ENCODE measurements at places on chromosomes 16 and 17. TPM values are rescaled to one million over a fixed set of nuclear protein-coding genes. Genes with fewer than 3 reads are reported as not detected.

DNA sequence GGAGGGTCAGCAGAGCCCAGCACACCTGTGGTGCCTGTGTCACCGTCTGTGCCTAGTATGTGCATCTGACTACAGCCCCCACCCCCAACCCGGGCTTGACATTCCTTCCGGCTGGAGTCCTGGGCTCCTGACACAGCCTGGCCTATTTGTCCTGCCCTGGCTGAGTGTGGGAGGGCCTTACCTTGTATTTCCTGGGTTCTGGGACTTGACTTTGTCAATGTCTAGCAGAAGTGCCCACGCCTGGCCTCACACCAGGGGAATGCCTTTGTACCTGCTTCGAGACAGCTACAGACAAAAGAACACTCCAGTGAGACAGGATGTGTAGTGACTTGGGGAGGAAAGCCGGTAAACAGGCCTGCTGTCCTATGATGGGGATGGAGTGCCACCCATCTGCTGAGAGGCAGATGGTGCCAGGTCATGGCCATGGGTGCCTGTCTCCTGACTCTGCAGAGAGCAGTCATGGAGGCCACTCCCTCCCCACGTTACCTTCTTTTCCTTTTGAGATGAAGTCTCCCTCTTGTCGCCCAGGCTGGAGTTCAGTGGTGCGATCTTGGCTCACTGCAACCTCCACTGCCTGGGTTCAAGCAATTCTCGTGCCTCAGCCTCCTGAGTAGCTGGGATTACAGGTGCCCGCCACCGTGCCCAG is 42.8 kb downstream of the TNFRSF13B start:
- H3K27me3 ChIP-seq: no peaks in the 10 kb centered on the region
- no peak overlapping the region for H3K4me3 ChIP-seq

AATK gene
- total RNA-seq: 2.4 TPM

CCDC78 gene
- total RNA-seq: 12.1 TPM

CDH16 gene
- not detected for total RNA-seq

- no peak for DNase-seq
- H3K27me3 ChIP-seq: no peaks in the 10 kb centered on the region
- no peaks in the 10 kb centered on the region for H3K36me3 ChIP-seq
- H3K27ac ChIP-seq: no peak overlapping the region
These were observed 26.1 kb downstream of the PPL start for GRCh38 chr16:4910828-4911227.

ATP6V0D1 gene
- total RNA-seq: 43.0 TPM

- H3K27ac ChIP-seq: no peak overlapping the region
- no peaks in the 10 kb centered on the region for H3K27me3 ChIP-seq
- H3K36me3 ChIP-seq: peaks cover 3% of the 10 kb centered on the region
These were observed 188.2 kb downstream of the FTO start for GRCh38 chr16:53892155-53892554.

DNA sequence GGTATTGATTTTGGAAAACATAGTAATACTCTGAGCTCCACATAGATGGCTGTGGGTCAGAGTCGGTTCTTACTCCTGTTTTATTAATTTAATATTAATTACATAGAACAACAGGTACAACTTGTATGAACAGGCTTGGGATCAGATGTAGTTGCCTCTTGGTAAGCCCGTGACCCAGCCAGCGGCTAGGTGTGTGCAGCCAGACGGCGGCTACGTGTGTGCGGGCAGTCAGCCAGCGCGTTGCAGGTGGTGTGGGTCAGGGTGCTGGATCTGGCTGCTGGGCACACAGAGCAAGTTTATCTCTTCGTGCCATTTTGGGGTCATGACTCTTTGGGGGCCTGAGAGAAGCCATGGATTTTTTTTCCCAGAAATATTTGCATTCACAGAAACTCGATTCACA is 30.3 kb downstream of the DBNDD1 start:
- peaks cover 53% of the 10 kb centered on the region for H3K36me3 ChIP-seq
- no peak overlapping the region for H3K4me3 ChIP-seq
- H3K4me1 ChIP-seq: no peaks in the 10 kb centered on the region
- no peak for DNase-seq
- H3K27me3 ChIP-seq: no peaks in the 10 kb centered on the region
- H3K27ac ChIP-seq: no peak overlapping the region

DNA sequence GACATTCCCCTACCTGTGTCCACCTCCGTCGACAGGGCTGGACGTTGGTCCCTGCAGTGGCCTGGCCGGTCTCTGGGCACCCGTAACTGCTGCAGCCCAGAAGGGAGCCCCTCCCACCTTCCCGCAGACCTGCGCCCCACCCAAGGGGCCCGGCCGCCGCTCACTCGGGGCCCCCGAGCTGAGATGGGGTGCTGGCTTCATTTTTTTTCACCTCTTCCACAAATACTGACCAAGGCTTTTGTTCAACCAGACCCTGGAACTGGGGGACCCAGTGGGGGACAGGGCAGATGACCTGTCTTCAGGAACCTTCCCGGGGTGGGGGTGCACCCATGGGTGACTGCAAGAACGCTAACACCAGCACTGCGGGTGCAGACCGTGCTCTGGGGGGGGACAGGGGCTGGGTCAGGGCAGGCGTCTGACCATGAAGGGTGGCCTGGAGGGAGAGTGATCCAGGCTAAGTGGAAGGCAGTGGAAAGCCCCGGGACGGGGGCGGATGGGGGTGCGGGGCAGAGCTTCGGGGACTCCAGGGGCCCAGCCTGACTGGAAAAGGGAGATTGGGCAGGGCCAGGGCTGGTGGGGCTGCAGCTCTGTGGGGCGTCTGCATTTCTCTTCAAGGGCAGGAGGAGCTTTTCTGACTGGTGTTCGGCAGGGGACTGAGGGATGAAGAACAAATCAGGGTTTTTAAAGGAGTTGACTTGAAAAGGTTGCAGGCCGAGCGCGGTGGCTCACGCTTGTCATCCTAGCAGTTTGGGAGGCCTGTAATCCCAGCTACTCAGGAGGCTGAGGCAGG is 42.3 kb downstream of the SLC7A5 start:
- H3K27me3 ChIP-seq: no peaks in the 10 kb centered on the region
- H3K36me3 ChIP-seq: peaks cover 7% of the 10 kb centered on the region
- no peak overlapping the region for H3K27ac ChIP-seq

GRCh38 chr17:47622180-47622549 is 27.6 kb upstream of the KPNB1 start:
- no peak overlapping the region for H3K27ac ChIP-seq
- H3K4me3 ChIP-seq: no peak overlapping the region
- H3K4me1 ChIP-seq: no peaks in the 10 kb centered on the region

DNA sequence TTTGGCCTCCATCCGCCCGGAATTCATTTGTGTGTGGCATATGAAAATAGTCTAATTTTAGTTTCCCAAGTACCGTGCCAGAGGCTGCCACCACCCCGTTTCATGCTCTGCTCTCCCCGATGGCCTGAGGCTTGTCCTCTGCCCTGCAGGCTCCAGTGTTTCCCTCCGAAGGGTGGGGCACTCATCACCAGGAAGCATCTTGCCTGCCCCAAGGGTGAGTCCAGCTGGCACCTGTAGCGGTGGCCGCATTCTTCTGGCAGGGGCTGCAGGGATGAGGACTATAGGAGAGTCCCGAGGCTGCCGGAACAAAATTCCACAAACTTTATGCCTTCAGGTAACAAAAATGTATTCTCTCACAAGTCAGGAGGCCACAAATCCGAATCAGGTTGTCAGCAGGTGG is 23.1 kb upstream of the CMIP start:
- no peak overlapping the region for H3K4me3 ChIP-seq
- H3K4me1 ChIP-seq: no peaks in the 10 kb centered on the region
- H3K27ac ChIP-seq: no peak overlapping the region
- DNase-seq: no peak
- H3K36me3 ChIP-seq: no peaks in the 10 kb centered on the region

KPNA2 gene
- 437 TPM for total RNA-seq

DNA sequence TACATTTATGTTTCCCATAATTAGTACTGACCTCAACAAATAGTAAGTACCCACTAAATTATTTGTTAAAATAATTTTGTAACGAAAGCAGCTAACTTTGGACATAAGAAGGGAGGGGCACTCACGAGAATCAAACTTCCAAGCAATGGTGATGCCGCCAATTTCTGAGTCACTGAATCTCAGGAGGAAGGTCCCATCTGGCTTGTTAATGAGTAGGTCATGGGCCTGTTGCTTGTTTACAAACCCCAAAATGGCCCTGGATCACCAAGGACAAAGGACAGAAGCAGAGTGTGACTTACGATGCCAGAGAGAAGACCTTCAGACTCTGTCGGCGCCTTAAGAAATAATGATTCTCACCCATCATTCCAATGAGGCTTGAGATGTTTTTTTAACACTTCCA is 15.8 kb upstream of the GHDC start:
- peaks cover 61% of the 10 kb centered on the region for H3K36me3 ChIP-seq
- no peak for DNase-seq
- no peak overlapping the region for H3K27ac ChIP-seq
- H3K27me3 ChIP-seq: no peaks in the 10 kb centered on the region
- no peak overlapping the region for H3K4me3 ChIP-seq
- no peaks in the 10 kb centered on the region for H3K4me1 ChIP-seq

DNA sequence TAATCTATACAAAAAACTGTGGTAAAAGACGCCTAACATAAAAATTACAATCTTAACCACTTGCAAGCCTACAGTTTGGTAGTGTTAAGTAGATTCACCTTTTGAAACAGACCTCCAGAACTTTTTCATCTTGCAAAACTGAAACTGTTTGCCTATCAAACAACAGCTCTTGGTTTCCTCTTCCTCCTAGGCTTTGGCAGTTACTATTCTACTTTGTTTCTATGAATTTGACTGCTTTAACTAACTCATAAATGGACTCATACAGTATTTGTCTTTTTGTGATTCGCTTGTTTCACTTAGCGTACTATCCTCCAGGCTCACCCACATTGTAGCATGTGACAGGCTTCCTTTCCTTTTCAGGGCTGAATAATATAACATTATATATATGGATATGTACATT is 97.0 kb downstream of the PRKCA start:
- no peaks in the 10 kb centered on the region for H3K27me3 ChIP-seq
- no peaks in the 10 kb centered on the region for H3K4me1 ChIP-seq
- H3K27ac ChIP-seq: no peak overlapping the region

SMIM36 gene
- total RNA-seq: not detected

GRCh38 chr16:84581158-84581557 is 36.7 kb downstream of the COTL1 start:
- H3K27me3 ChIP-seq: no peaks in the 10 kb centered on the region
- no peak overlapping the region for H3K4me3 ChIP-seq
- no peaks in the 10 kb centered on the region for H3K36me3 ChIP-seq
- no peak for DNase-seq
- H3K4me1 ChIP-seq: no peaks in the 10 kb centered on the region
- no peak overlapping the region for H3K27ac ChIP-seq

FSCN2 gene
- 1.0 TPM for total RNA-seq

NPIPA8 gene
- 0.48 TPM for total RNA-seq

CCDC154 gene
- 1.3 TPM for total RNA-seq

SBK1 gene
- total RNA-seq: 69.7 TPM

DNA sequence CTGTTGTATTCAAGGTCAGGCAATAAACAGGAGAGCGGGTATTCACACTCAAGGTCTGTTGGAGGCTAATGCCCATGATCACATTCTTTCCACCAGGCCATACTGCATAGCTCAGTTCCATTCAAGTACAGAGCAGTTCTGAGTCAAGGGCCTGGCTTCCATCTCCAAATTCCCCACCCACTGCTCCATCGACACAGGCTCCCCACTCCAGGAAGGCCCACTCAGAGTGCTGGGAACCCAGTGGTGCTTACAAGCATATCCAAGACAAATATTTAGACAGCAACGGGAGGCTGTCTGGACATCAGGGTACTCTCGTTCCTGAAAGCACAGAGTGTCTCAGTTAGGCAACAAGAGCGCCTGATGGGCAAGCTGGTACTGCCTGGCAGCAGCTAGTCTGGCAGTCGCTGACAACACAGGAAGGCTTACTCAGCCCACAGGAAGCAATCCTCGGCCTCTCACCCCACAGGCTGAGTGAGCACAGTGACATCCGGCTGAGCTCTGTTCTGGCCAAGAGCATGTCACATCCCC is 40.9 kb downstream of the RFFL start:
- H3K27me3 ChIP-seq: no peaks in the 10 kb centered on the region
- H3K36me3 ChIP-seq: peaks cover 5% of the 10 kb centered on the region
- H3K4me3 ChIP-seq: no peak overlapping the region
- H3K4me1 ChIP-seq: no peaks in the 10 kb centered on the region

- H3K27me3 ChIP-seq: no peaks in the 10 kb centered on the region
- H3K27ac ChIP-seq: no peak overlapping the region
- peaks cover 2% of the 10 kb centered on the region for H3K4me1 ChIP-seq
- H3K4me3 ChIP-seq: peak overlapping the region; percentile 93
These were observed 22.3 kb downstream of the NPTX1 start for GRCh38 chr17:80453998-80454556.

CMTM2 gene
- total RNA-seq: not detected

DNA sequence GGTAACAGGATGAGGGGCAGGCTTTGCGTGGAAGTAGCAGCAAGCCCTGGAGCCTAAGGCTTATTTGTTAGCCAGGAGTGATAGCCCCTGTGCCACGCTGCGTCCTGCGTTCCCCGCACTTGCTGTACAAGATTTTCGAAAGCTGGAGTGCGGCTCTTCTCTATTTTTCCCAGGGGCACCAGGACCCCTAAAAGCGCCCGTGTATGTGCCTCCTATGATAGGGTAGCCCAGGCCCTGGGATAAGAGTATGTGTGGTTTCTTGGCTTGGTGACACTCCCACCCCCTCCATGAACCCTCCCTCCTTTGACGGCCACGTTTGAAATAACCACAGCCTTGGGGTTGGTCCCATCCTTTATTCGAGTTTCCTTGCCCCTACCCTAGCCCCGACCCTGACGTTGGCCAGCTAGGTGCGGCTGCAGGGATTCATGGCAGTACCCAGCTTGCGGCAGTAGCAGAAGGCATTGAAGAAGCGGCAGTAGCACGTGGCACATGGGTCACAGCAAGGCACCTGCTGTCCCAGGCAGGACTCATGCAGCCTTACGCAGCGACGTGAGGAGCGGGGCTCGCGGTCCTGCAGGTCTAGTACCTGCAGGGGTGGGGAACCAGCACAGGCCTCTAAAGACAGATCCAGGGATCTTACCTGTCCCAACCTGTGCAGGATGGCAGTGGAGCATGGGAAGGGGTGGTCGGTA is 968 bp downstream of the AGRP start:
- no peaks in the 10 kb centered on the region for H3K36me3 ChIP-seq
- peak overlapping the region; percentile 20 for H3K4me3 ChIP-seq
- DNase-seq: no peak
- H3K4me1 ChIP-seq: no peaks in the 10 kb centered on the region
- no peak overlapping the region for H3K27ac ChIP-seq

DNA sequence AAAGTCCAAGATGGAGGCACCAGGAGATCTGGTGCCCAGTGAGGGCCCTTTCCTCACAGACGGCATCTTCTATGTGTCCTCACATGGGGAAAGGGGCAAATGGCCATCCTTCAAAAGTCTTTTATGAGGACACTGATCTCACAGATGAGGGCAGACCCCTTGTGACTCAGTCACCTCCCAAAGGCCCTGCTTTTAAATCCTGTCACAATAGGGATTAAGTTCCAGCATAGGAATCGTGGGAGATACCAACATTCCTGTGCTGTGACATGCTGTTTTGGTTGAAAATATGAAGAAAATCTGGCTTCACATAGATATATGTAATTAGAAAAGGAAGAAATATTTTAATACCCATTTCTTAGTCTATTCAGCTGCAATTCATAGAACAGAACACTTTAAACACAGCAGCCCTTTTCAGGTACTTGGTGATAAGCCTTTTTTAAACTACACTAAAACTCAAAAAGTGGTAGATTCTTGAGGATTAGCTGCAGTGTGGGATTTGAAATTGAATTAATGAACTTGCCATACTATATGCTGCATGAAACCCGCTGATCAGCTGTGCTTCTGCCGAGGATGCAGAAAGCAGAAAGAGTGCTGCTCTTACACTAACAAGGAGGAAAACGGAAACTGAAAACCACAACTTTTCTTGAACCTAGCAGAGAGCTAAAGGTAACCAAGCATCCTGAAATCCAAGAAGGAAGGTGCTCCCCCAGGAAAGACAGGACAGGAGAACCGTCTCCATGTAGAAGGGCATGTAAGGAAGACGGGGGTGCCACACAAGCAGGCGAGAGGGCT is 32.7 kb downstream of the VPS53 start:
- no peak overlapping the region for H3K27ac ChIP-seq
- no peaks in the 10 kb centered on the region for H3K27me3 ChIP-seq
- H3K4me3 ChIP-seq: no peak overlapping the region
- peaks cover 15% of the 10 kb centered on the region for H3K36me3 ChIP-seq
- DNase-seq: no peak

CDRT15 gene
- total RNA-seq: not detected

All from H9 (cell line).